Neural crest cell (in vitro differentiated cells): ENCODE measurements at places on chromosomes 11 and 22. TPM values are rescaled to one million over a fixed set of nuclear protein-coding genes. Genes with fewer than 3 reads are reported as not detected.

The TSGA10IP gene
- 1.8 and 2.7 TPM in 2 replicates for total RNA-seq

DNA sequence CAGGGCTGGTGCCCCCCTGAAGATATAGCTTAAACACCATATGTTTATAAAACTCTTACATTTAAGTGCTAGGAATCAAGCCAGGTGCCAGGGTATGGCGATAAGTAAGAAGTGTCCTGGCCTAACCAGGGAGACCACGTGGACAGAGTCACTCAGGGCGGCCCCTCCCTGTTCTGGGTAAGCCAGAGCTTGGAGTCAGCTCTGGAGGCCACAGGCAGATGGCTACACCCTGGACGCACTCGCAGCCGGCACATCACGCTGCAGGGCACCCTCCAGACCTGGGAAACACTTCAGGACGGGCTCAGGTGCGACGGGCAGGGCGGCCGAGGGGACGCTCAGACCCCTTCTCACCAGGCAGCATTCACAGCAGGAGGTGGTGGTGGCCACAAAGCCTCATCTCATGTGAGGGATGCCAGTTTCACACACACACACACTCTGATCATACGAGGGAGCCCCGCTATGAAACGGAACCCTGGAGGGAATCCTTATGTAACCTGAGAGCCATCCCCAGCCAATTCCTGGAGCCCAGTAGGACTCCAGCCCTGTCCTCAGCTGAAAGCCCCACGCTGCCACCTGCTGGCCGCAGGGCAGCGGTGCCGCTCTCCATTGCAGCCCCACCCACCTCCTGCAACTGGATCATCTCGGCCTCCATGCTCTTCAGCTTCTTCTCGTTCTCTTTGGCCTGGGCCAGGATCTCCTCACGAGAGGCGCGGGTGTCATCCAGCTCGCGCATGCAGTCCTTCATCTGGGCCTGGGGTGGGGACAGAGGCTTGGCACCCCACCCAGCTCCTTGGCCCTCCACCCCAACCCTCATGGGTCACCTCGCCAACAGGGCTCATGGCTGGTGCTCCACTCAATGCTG, 33.4 kb downstream of the APOL1 start:
- DNase-seq: peak; percentile 83

DNA sequence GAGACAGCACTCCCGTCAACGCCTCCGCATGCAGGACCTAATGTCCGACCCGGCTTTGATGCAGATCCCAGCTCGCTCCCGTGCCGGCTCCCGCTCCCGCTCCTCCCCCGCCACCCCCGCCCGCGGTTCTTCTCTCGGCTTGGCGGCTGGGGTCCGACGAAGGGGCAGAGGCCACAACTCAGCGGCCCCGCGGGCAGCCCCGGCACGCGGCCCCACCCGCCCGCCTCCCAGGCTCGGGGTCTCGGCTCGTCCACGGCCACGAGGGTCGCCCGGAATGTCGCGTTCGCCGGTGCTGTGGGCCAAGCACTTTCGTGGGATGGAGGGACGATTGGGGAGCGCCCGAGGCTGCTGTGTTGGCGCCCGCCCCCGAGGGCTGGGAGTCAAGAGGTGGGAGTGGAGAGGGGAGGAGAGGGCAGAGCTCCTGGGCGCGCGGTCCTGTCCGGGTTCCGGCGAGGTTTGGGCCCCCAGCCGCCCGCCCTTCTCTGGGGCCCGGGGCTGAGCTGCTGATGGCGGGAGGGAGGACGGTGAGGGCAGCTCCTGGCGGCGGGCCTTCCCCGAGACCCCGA, 5.3 kb upstream of the TBX1 start:
- DNase-seq: no peak

DNA sequence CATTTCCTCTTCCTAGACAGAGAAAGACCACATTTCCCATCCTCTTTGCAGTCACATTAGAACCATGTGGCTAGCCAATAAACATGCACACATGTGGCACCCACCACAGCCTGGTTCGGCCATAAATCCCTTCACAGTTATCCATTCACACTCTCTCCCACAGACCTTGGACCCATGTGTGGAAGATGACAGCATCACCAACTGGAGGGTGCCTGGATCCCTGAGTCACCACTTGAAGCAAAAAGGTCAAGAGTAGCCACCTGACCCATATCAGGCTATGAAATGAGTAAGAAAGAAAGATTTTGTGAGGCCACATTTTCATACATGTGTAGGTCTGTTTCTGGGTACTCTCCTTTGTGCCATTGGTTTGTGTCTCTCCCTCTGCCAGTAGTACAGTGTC, 9.0 kb upstream of the TMEM121B start:
- DNase-seq: no peak

DNA sequence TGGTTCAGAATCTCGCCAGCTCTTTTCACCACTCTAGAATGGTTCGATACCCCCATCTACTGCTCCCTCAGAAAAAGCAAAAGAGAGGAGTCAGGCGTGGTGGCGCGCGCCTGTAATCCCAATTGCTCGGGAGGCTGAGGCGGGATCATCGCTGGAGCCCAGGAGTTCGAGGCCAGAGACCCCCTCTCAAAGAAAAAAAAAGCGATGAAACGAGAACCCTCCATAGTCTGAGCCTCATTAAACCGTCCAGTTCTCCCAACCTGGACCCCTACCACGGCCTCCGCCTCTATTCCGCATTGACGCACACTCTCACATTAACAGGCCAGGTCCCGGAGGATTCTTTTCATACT, 439 bp downstream of the SPA17 start:
- no peak for DNase-seq

- no peak for DNase-seq
These were observed 14.0 kb downstream of the KIAA0930 start for GRCh38 chr22:45226503-45227186.

The KRTAP5-10 gene
- total RNA-seq: not detected in 2 replicates

DNA sequence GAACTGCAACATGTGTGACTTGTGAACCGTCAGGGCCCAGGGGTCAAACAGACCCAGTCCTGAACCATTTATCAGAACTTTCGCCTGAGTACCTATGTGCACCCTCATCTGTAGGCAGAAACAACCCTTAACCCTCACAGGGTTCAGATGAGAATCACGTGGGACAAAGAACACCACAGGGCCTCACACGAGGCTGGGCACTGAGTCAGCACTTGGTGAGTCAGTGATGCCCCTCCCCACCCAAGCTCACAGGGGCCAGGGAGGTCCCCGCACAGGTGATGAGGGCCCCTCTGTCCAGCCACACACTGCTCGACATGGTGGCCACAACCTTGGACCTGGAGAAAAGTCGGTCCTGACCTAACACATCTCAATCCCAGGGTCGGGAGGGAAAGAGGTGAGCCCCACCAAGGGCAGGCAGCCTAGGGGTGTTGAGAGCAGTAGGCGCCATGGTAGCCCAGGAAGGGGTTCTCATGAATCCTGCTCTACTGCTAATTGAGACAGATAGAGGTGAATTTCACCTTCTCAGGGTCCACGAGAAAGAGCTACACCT, 176.4 kb downstream of the SHANK2 start:
- no peak for DNase-seq

GRCh38 chr22:21760640-21761039, 25.0 kb upstream of the YPEL1 start:
- DNase-seq: no peak

DNA sequence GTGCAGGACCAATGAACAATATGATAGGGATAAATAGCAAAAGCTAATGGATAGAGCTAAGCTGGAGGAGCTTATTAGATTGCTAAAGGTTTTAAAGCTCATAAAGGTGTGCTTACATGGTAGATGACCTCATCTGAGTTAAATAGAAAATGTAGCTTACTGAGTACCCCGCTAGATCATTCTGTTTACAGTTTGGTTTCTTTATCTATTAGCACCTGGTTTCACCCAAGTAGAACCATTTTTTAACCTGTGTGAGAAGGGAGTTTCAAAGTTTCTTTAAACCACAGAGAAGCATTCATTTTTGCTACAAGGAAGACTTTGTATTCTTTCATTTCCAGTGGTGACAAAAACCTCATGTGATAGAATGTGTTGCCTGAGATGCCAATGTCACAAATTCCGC, 1778.0 kb downstream of the LRRC4C start:
- no peak for DNase-seq

DNA sequence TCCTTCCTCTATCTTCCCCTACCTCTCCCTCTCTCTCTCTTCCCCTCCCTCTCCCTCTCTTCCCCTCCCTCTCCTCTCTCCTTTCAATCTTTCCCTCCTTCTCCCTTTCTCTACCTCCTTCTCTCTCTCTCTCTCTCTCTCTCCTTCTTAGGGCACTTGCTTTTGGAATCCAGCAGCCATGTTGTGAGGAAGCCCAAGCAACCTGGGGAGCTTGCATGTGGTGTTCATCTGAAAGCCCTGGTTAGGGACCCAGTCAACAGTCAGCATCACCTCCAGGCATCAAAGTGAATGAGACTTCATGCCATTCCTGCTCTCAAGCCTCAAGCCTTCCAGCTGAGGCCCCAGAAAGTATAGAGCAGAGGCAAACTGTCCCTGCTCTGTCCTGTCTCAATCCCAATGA, 65.6 kb upstream of the SHISAL1 start:
- DNase-seq: no peak

DNA sequence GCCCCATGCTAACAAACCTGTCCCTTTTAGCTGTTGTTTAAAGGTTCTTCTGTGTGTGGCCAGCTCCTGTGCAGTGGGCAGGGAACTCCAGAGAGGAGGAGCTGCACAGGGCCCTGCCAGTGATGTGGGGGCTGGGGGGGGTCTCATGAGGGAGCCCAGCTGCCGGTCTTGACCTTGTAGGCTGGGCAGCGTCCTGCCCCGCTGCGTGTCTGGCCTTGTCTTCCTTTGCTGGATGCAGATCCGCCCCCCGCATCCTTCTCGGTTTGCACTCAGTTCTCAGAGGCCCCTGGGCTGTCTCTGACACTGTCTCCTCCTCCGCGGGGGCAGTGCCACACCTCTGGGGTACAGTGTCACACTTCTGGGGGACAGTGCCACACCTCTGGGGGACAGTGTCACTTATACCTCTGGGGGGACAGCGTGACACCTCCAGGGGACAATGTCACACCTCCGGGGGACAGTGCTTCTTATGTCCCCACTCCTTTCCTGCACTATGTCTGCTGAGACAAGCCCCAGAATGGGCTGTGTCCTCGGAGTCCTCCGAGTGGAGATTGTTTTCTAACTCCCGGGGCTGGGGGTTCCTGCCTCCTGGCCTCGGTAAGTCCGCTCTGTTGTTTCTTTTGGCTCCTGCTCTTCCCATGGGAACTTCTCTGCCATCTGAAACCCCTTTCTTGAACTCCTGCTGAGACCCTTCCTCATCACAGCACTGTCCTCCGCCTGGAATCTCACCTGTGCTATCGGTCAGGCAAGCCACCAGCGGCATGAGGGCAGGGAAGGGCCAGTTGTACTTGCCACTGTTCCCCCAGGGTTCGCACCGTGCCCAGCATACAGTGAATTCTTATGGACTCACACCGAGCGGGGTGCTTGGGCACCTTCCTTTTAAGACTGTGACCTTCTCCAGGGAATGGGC, 788.3 kb downstream of the TBC1D22A start:
- DNase-seq: no peak

GRCh38 chr11:95734009-95734572, 55.5 kb downstream of the FAM76B start:
- no peak for DNase-seq

DNA sequence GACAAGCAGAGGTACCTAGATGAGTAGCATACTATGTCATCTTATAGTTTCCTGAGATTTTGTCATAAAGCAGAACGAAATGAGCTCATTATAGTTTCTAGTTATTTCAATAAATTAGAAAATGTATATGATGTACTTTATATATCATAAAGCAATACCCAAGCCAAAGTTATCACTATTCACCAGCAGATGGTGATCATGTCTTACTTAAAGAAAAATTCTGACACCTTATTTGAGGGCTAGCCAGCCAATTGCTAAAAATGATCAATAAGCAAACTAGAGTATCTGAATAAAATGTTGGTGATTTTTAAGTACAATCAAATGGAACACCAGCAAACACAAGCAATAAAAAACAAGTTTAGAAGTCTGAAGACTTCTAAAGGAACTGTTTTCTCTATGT, 44.1 kb downstream of the RSF1 start:
- no peak for DNase-seq

- no peak for DNase-seq
These were observed 101.7 kb upstream of the GRAMD1B start for GRCh38 chr11:123328281-123328867.
